ENCODE measurements at places on chromosomes 2 and 18.
A peak's percentile ranks its signal among the peaks of the same experiment; 100 is the strongest.

DNA sequence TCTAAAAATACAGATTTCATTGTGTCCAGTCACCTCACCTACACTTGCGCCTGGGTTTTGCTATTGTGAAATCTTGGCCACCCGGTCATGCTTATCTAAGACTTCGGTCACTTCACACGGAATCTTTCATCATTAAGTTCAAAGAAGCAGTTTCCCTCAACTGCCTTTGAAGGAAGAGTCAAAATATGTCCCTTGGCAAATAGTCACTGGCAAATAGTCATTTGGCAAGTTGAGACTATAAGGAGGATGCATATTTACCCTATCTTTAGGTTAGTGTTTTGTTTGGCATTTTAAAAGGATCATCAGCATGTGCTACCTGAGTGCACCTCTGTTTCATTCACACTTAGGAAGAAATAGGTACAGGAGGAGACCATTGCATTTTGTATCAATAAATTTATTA lies 95.9 kb downstream of the FEZ2 start:
- no peak for DNase-seq

DNA sequence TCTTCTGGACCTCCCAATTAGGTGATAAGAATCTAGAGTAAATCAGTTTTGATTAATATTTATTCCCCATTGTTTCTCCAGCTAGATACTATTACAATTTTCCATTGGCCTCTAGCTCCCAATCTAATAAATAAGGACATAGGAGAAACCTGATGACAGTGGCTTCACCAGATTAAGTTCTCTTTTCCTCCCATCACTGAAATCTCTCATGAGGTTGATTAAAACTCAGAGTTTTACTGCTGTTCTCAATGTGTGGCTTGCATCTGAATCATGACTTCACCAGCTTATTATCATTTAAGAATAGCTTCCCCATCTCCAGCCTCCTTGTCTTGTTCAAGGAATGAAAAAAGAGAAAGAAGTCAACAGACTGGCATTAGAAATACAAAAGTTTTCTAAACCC lies 3.9 kb upstream of the CCDC102B start:
- DNase-seq, result no peak

- no peak for DNase-seq
Measured at GRCh38 chr2:9623151-9623550, 7.6 kb downstream of the YWHAQ start.

DNA sequence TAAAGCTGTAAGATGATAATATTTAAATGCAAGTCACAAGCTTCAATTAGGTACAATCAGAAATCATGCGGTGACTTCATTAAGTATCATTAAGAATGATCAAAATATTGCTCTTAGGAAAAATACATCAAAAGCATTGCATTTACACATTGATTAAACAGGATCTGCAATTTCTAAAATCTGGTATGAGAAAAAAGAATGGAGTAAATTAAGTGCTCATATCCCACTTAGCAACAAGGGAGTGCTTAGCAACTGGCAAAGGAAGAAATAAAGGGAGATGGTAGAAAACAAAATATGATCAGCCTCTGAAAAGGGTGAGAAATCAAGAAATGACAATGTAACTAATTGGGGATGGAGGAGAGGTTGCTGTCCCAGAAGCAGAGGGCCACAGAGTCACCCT lies 1918.2 kb upstream of the PIK3C3 start:
- DNase-seq, result no peak

DNA sequence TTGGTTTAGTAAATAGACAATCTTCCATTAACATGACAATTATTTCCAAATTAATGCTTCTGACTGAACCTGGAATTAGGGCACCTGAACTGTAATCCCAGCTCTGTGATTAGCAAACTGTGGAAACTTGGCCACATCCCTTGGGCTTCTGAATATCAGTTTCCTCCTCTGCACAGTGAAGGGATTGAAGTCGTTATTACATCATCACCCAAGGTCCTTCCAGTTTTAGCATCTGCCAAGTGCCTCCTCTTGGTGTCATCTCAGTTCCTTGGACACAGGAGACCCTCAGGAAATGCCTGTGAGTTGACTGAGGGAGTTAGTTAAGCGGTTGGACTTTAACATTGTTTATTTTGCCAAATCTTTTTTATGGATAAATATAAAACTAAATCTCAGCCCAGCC lies 64.8 kb downstream of the MOGAT1 start:
- DNase-seq, result no peak

- no peak for DNase-seq
Measured at GRCh38 chr2:64548761-64549160, 24.6 kb downstream of the AFTPH start.

- no peak for DNase-seq
Measured at GRCh38 chr2:136117909-136118818, at the start of gene CXCR4. Gene CXCR4, minus strand, starts transcription at chr2:136118149. Its CDS starts 89 bp downstream, at chr2:136118060.

- DNase-seq, result no peak
Measured at GRCh38 chr2:29394981-29395350, 279.8 kb downstream of the CLIP4 start.

DNA sequence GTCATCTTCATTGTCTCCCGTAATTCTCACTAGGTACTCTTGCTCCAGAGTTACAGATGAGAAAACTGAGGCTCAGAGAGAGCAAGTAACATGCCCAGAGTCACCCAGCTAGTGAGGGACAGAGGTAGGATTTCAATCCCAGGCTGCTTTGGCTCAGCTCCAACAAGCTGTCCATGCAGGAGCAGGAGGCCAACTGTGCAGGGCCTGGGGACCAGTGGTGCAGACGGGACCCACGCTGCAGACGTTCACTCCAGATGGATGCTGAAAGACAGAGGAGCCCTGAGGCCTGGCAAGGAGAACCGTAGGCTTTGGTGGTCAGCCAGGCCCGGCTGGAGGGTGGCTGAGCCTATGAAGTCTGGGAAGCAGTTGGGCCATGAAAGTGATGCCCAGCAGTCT lies 102.6 kb downstream of the MCFD2 start:
- no peak for DNase-seq

- DNase-seq, result no peak
Measured at GRCh38 chr2:34892766-34893165, 1293.7 kb upstream of the FAM98A start.

GRCh38 chr2:10646153-10646552 lies 43.6 kb downstream of the NOL10 start:
- DNase-seq, result no peak

- no peak for DNase-seq
Measured at GRCh38 chr2:233336541-233336940, 17.8 kb upstream of the DGKD start.

GRCh38 chr2:23689131-23689700 lies 237.7 kb downstream of the ATAD2B start:
- DNase-seq, result no peak

- DNase-seq, result no peak
Measured at GRCh38 chr18:51017140-51017879, 12.7 kb upstream of the SMAD4 start.

- no peak for DNase-seq
Measured at GRCh38 chr2:58039170-58039611, 7.4 kb upstream of the VRK2 start.

DNA sequence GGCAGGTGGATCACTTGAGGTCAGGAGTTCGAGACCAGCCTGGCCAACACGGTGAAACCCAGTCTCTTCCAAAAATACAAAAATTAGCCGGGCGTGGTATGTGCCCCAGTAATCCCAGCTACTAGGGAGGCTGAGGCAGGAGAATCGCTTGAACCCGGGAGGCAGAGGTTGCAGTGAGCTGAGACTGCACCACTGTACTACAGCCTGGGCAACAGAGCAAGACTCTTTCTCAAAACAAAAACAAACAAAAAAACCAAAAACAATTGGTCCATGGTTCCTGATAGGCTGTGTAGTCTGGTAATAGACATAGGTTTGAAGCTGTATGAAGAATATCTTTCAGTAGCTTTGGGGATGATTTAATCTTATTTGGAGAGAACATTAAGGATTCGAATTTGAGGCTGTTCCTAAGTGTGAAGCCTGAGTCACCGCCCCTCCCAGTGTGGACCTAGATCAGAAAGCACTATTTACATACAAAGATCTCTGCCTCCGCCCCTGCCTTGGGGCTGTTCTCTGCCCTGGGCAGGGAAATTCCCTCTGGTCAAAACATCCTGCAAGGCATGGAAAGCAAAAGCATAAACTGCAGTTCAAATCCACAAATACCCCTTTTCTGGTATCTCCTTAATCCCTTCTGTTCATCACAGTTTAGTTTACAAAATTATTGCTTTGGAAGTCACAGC lies 52.8 kb upstream of the PMAIP1 start:
- peak; percentile 25 for DNase-seq

DNA sequence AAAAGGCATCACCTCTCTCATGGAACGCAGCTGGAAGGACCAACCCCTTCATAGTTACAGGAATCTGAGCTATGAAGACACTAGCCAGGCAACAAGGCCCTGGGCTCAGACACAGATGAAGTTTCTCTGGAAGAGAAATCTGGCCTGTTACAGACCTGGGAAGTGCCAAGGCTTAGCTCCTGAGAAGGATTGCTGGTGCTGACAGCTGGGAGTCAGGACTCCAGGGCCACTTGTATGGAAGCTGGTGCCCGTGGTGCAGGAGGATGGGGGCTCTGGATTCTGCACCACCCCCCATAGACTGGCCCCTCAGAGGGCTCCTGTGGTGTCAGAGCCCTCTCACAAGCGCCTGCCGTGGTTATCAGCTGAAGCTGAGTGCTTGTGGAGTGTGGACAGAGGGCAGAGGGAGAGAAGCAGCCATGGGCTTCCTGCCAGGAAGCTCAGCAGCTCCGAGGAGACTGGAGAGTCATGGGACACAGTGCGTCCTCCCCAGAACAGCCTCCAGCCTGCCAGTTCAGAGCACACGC lies 87.3 kb upstream of the LCLAT1 start:
- no peak for DNase-seq

DNA sequence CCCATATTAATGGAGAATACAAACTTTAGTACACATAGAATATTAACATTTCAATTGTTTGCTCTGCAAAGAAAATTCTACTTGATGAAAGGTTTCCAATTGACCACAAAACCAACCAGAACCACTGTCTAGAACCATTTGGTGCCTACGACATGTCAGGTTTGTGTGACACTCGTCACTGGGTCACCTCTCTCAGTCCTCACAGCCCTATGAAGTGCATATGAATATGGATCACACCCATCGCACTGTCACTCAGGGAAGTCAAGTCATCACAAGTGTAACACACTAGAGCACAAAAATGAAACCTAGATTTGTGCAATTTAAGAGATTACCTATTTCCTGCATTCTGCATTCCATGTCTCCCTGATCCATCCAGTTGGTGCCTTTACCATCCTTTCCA lies 43.7 kb downstream of the PTPN2 start:
- no peak for DNase-seq

GRCh38 chr2:45909677-45910191 lies 258.3 kb downstream of the PRKCE start:
- DNase-seq, result no peak

DNA sequence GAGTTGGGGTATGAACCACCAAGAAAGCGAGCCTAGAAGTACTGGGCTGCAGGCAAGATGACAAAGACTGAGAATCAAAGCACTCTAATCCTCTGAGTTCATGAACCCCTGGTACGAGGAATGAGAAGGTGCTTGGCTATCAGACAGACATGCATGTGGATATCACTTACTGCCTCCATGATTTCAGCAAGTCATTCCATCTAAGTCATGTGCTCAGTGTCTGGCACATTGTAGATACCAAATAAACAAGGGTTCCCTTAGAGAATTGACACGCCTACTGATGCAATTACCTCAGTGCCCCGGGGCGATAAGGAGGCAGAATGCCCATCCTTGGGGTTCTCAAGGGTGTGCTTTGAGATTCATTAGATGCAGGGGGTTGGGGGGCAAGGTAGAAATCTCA lies 125.6 kb upstream of the PKDCC start:
- no peak for DNase-seq

GRCh38 chr2:101253013-101253702 lies 472 bp downstream of the CNOT11 start:
- DNase-seq, result peak; percentile 28

DNA sequence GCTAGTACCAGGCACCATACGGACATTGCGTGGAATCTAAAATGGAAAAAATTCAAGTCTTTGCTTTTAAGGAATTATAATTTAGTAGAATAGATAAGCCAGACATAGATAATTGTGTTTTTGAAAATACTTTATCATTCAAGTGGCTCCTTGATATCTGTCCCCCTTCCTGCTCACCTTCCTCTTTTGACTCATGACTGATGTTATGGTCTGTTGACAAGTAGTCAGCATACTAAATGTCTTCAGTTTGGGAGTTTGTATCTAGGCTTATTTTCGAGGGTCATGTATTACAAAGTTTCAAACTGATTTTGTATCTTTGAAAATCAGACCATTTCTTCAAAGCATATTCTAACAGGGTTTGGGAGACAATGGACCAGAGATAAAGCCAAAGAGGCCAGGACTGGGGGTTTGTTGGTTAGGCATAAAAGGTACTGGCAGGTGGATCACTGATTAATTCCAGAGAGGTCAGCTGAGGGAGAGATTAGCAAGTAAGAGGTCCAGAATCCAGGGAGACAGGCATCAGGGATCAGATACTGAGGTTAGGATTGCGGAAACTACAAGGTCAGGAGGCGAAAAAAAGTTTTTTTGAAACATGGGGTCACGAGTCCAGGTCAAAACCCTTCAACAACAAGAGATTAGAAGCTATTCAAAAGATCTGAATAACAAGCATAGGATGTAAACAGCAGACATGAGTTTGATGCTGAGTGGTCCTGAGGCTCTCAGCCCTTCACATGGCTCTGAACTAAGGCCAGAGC lies 31.5 kb upstream of the KLHL14 start:
- no peak for DNase-seq

DNA sequence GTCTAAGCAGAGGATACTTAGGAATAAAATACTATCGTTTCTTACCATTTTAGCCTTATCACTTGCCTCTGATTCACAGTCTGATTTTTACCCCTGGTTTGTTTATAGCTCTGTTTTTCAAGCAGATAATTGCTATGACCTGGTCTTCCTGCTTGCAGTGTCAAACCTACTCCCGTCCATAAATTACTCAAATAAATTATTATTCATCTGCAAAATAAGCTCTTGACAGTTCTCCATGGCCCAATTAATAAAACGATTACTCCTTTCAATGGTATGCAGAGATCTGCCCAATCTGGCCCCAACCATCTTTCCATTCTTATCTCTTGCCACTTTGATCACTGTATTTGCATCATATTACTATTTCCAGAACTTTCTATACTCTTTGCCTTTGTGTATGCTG lies 354.0 kb downstream of the CCDC85A start:
- DNase-seq, result no peak

DNA sequence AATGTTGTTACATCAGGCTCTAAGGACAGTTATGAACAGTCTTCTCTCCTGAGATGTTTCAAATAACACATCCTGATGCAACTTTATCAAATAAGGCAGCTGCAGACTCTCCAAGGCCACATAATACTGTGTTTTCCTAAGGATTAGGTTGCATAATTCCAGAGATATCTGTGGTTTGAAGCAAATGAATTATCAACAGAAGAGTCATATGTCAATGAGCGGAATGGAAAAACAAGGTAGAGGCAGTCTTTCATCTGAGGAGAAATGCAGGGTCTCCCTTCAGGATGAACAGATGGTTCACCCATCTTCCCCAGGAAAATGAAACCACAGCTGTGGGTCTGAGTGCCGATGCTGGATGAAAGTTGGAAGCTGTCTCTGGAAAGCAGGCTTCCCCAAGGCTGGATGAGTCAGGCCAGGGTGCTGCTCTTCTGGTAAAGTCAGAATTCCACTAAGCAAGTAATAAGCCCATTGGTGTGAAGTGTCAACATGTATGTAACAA lies 22.2 kb downstream of the LYG1 start:
- DNase-seq, result peak; percentile 52
